ENCODE measurements at places on chromosomes 12 and 14.

DNA sequence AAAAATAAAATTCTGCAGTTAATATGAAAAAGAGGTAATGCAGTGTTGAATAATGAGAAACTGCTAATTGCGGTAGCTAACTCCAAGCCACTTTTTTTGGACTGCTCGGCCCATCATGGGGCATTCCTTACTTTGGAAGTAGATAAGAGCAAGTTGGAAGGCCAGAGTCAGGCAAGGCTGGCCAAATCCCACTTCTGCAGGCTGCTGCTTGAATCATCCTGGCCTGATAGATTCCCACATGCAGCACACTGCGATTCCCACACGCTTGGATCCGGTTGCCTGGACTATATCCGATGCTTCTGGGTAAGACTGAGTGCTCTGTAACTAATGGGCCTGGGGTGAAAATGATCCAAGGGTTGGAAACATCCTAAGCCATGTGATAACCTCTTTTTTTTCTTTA lies 10.6 kb downstream of the EIF2B2 start:
- H3K27me3 ChIP-seq: no peaks in the 10 kb centered on the region
- DNase-seq: no peak
- no peaks in the 10 kb centered on the region for H3K4me1 ChIP-seq
- no peak overlapping the region for H3K4me3 ChIP-seq
- peaks cover 72% of the 10 kb centered on the region for H3K36me3 ChIP-seq

GRCh38 chr12:98001430-98001829 lies 514.0 kb upstream of the TMPO start:
- no peak overlapping the region for H3K4me3 ChIP-seq
- H3K27ac ChIP-seq: no peak overlapping the region
- H3K36me3 ChIP-seq: no peaks in the 10 kb centered on the region
- no peaks in the 10 kb centered on the region for H3K27me3 ChIP-seq
- DNase-seq: no peak
- no peaks in the 10 kb centered on the region for H3K4me1 ChIP-seq

- H3K4me3 ChIP-seq: no peak overlapping the region
- H3K27ac ChIP-seq: no peak overlapping the region
- no peaks in the 10 kb centered on the region for H3K27me3 ChIP-seq
- DNase-seq: no peak
- H3K4me1 ChIP-seq: no peaks in the 10 kb centered on the region
- no peaks in the 10 kb centered on the region for H3K36me3 ChIP-seq
Measured at GRCh38 chr14:101058571-101058970, 155.0 kb upstream of the RTL1 start.

GRCh38 chr12:124464062-124464461 lies 103.3 kb downstream of the NCOR2 start:
- no peaks in the 10 kb centered on the region for H3K27me3 ChIP-seq
- H3K27ac ChIP-seq: no peak overlapping the region
- H3K36me3 ChIP-seq: peaks cover 73% of the 10 kb centered on the region
- no peak for DNase-seq
